ENCODE measurements at places on chromosomes 6 and 20.

DNA sequence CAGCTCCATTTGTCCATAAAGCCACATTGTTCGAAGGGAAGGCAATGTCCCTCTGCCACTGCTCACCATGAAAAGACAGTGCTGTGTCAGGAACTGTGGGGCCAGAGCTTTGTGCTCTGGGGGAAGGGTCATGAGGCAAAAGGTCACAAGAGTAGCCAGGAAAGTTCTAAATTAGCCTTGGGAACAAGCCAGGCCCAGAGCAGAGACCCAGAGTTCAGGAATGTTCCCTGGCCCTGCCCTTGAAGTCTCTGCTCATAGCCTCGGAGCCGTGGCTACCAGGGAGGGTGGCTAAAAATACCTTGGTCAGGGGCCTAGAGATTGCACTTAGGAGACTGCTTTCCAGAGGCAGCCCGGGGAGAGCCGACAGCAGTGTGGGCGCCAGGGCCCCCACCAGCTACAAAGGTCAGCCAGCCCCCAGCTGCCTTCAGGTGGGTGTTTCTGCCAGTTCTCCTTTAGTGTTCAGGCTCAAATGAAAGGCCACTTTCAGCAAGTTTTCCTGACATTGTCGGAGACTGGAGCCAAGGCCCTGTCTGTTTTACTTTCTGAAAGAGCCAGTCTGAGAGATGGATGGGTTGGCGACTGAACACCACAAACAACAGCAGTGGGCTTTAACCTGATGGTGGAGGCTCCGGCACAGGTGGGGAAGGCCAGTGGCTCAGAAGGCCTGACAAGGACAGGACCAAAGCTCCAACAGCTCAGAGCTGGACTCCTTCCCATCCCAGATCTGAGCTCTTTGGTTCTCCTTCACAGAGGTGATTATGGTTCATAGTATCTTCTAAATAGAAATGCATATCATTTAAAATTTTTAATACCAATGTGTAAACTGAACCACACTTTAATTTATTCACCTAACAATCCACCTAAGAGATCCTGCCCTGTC lies 76.2 kb downstream of the CDH26 start:
- H3K36me3 ChIP-seq = no peaks in the 10 kb centered on the region
- peak; percentile 69 for DNase-seq
- H3K27me3 ChIP-seq = no peaks in the 10 kb centered on the region
- H3K4me3 ChIP-seq = no peak overlapping the region
- peak overlapping the region; percentile 46 for H3K27ac ChIP-seq
- H3K4me1 ChIP-seq = peaks cover 26% of the 10 kb centered on the region

- no peaks in the 10 kb centered on the region for H3K27me3 ChIP-seq
- H3K4me3 ChIP-seq = no peak overlapping the region
- no peak for DNase-seq
- no peaks in the 10 kb centered on the region for H3K4me1 ChIP-seq
- H3K27ac ChIP-seq = no peak overlapping the region
Measured at GRCh38 chr6:164290101-164290500, 875.6 kb downstream of the QKI start.

GRCh38 chr6:68026483-68026882 lies 608.6 kb upstream of the ADGRB3 start:
- no peak for DNase-seq
- no peak overlapping the region for H3K4me3 ChIP-seq
- H3K36me3 ChIP-seq = no peaks in the 10 kb centered on the region
- no peak overlapping the region for H3K27ac ChIP-seq
- no peaks in the 10 kb centered on the region for H3K4me1 ChIP-seq

- no peak overlapping the region for H3K27ac ChIP-seq
- no peak overlapping the region for H3K4me3 ChIP-seq
- peaks cover 13% of the 10 kb centered on the region for H3K4me1 ChIP-seq
Measured at GRCh38 chr20:33539129-33539528, 49.2 kb downstream of the CBFA2T2 start.

GRCh38 chr6:116444092-116444491 lies 17.1 kb upstream of the CALHM6 start:
- no peaks in the 10 kb centered on the region for H3K36me3 ChIP-seq
- H3K4me3 ChIP-seq = no peak overlapping the region
- H3K27ac ChIP-seq = no peak overlapping the region
- no peaks in the 10 kb centered on the region for H3K27me3 ChIP-seq

DNA sequence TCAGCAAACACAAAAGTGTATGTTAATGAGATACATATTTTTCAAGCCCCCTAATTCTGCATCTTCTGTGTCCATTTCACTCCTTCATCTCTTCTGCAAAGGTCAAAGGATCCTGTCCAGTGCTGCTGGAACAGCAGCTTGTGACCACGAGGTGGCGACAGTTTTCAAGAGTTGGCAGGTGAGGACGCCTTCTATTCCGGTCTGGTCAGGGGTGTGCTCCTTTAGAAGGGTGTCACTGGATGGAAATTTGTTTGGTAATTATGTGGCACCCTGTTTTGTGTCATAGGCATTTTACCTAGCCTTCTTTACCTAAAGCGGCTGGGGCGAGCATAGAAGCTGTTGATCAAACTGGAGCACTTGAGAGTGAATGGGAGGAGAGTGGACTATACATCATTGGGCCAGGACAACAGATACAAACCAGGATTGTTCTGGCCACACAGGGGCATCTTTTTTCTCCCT lies 32.9 kb upstream of the ERVFRD-1 start:
- H3K4me1 ChIP-seq = peaks cover 10% of the 10 kb centered on the region
- no peaks in the 10 kb centered on the region for H3K36me3 ChIP-seq
- H3K4me3 ChIP-seq = no peak overlapping the region
- H3K27ac ChIP-seq = peak overlapping the region; percentile 31
- H3K27me3 ChIP-seq = no peaks in the 10 kb centered on the region
- peak; percentile 76 for DNase-seq

- H3K4me1 ChIP-seq = no peaks in the 10 kb centered on the region
- no peak overlapping the region for H3K4me3 ChIP-seq
- H3K36me3 ChIP-seq = no peaks in the 10 kb centered on the region
- DNase-seq = no peak
- no peaks in the 10 kb centered on the region for H3K27me3 ChIP-seq
Measured at GRCh38 chr6:41702771-41703494, 32.5 kb downstream of the TFEB start.

DNA sequence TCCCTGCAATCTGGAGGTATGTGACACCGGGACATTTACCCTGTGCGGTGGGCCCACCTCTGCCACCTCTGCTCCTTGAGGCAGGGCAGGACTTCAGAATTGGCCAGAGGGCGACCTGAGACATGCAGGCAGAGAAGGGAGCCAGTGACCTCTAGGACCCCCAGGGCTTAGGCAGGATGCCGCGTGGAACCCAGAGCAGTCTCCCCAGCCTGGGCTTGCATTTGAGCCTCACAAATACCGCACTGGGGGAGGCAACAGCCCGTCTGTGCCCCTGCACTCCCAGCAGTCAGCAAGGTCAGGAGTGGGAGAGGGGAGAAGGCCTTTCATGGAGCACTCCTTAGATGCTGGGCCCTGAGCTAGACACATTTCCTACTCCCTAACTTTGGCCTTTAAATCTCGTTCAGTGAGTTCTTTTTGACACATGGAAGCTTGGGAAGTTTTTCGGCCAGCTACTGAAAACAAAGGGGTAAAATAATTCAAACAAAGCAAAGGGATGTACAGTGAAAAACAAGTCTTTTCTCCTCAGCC lies 41.7 kb downstream of the C20orf203 start:
- no peak overlapping the region for H3K4me3 ChIP-seq
- H3K4me1 ChIP-seq = peaks cover 19% of the 10 kb centered on the region
- DNase-seq = peak; percentile 46
- H3K27me3 ChIP-seq = no peaks in the 10 kb centered on the region

DNA sequence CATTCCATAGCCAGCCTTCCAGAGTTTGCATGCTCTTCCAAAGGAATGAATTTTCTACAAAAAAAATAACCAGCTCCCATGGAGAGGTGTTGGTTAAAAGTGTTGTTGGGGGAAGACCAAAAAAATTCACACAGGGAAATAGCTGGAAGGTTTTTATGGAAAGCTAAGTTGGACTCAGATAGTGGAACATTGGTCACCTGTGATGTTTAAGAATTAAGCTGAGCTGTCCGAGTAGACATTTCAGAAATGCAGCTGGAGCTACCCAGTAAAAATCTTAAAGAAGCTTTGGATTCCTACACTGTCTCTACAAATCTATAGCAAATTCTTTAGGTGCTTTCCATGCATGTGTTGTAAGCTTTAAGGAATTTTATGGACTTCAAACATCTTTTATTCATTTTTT lies 155.5 kb downstream of the THBS2 start:
- H3K27ac ChIP-seq = no peak overlapping the region
- no peaks in the 10 kb centered on the region for H3K27me3 ChIP-seq
- no peaks in the 10 kb centered on the region for H3K4me1 ChIP-seq
- H3K4me3 ChIP-seq = no peak overlapping the region

GRCh38 chr6:148325316-148326068 lies 17.1 kb upstream of the SASH1 start:
- no peaks in the 10 kb centered on the region for H3K36me3 ChIP-seq
- H3K27me3 ChIP-seq = no peaks in the 10 kb centered on the region
- H3K27ac ChIP-seq = no peak overlapping the region
- no peak for DNase-seq
- H3K4me3 ChIP-seq = no peak overlapping the region

GRCh38 chr6:166744223-166745134 lies 117.4 kb upstream of the RPS6KA2 start:
- no peak overlapping the region for H3K4me3 ChIP-seq
- H3K27ac ChIP-seq = no peak overlapping the region
- no peaks in the 10 kb centered on the region for H3K4me1 ChIP-seq
- H3K27me3 ChIP-seq = no peaks in the 10 kb centered on the region
- no peak for DNase-seq

DNA sequence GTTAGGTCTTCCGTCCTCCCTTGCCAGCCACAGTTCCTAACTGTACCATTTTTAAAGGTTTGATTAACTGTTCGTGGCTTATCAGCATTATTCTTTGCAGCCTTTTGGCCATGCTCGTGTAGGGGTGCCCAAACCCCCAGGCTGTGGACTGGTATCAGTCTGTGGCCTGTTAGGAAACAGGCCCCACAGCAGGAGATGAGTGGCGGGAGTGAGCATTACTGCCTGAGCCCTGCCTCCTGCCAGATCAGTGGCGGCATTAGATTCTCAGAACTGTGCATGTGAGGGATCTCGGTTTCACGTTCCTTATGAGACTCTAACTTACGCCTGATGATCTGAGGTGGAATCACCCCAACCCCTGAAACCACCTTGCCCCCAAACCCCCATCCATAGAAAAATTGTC lies 79.3 kb downstream of the TBC1D7 start:
- no peaks in the 10 kb centered on the region for H3K36me3 ChIP-seq
- no peaks in the 10 kb centered on the region for H3K27me3 ChIP-seq
- no peaks in the 10 kb centered on the region for H3K4me1 ChIP-seq
- H3K4me3 ChIP-seq = no peak overlapping the region
- DNase-seq = no peak

DNA sequence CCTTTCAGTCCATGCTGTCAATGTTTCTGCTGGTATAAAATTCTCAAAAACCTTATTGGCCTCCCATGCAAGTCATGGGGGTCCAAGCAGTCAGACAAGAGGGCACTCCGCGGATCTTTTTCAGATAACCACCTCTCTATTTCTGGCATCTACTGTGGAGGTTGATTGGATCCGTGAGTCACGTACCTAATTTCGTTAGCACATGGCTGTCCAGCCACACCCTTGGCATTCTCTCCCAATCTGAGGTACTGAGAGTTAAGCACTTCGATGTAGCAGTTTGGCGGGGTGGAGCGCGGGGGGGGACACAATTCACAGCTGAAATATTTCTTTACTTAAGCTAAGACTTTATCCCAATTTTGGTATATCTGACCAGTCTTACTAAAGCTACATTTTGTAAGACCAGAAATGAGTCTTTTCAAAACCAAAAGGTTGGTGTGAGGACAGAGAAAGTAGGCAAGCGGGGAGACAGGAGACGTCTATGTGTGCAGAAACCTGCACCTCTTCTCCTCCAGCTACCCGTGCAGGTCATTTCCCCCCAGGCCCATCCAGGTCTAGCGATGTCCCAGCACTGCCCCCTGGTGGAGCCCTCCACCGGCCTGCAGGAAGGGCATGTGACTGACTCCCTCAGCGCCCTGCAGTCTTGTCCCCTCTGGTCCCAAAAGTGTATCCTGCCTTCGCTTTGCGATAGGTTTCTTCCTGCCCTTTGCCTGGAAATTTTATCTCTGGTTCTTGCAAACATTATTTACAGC lies 113.1 kb downstream of the ADAT2 start:
- H3K4me3 ChIP-seq = no peak overlapping the region
- H3K27me3 ChIP-seq = no peaks in the 10 kb centered on the region
- no peaks in the 10 kb centered on the region for H3K36me3 ChIP-seq
- H3K27ac ChIP-seq = no peak overlapping the region

DNA sequence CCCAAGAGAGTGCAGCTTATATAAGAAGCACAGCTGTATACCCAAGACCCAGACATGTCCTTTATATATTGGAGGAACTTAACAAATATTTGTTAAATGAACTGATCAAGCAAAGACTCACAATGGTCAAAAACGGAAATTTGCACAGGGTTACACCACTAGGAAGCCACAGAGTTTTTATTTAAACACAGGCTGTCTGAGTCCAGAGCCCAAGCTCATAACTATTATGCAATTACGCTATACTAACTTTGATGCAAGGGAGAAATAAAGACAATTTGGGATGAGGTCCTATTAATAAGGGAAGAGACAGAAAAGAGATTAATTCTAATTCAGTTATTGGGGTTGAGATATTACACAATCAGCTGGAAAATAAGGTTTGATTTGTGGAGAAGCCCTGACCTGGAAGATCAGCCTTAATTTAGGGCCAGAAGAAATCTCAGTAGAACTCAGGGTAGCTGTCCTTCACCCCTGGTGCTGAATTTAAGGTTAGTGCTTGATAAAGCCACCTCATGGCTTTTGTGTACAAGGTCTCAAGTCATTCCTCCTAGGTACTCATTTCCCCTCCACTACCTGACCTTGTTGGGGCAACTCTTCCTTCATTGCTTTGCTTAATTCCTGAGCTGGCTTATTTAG lies 10.5 kb upstream of the ZNF334 start:
- H3K27ac ChIP-seq = no peak overlapping the region
- no peak for DNase-seq
- H3K4me1 ChIP-seq = no peaks in the 10 kb centered on the region
- no peaks in the 10 kb centered on the region for H3K27me3 ChIP-seq

- no peak for DNase-seq
- H3K4me3 ChIP-seq = no peak overlapping the region
- H3K36me3 ChIP-seq = no peaks in the 10 kb centered on the region
- H3K27me3 ChIP-seq = peaks cover 3% of the 10 kb centered on the region
- H3K4me1 ChIP-seq = no peaks in the 10 kb centered on the region
Measured at GRCh38 chr6:40407239-40407638, 179.9 kb downstream of the LRFN2 start.

DNA sequence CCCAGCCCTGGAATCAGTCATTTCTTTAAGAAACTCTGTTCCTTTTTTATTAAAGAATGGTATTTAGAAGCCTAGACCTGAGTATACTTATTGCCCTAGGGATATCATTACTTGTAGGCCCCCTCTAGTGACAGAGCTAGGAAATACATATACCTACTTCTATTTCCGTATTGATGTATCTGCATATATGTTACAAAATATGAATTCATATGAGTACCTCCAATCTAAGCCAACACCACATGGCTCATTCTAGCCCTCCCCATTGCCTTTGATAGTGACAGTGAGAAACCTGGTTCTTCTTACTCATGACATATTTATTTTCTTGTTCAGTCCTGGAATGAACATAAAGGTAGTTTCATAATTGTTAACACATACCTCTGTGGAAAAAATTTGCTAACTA lies 137.2 kb downstream of the FARS2 start:
- no peak overlapping the region for H3K27ac ChIP-seq
- no peaks in the 10 kb centered on the region for H3K36me3 ChIP-seq

- no peaks in the 10 kb centered on the region for H3K4me1 ChIP-seq
- no peaks in the 10 kb centered on the region for H3K27me3 ChIP-seq
- no peaks in the 10 kb centered on the region for H3K36me3 ChIP-seq
- no peak for DNase-seq
Measured at GRCh38 chr6:144353871-144354314, 68.8 kb downstream of the UTRN start.

GRCh38 chr6:15734118-15734897 lies 71.5 kb upstream of the DTNBP1 start:
- no peak overlapping the region for H3K27ac ChIP-seq
- no peaks in the 10 kb centered on the region for H3K27me3 ChIP-seq
- H3K4me1 ChIP-seq = no peaks in the 10 kb centered on the region
- H3K4me3 ChIP-seq = no peak overlapping the region
- DNase-seq = no peak
